Naive thymus-derived CD8-positive, alpha-beta T cell (primary cell): ENCODE measurements at places on chromosomes 1 and 21.

- no peak for DNase-seq
These were observed 17.7 kb downstream of the FCRL3 start for GRCh38 chr1:157682710-157683437.

DNA sequence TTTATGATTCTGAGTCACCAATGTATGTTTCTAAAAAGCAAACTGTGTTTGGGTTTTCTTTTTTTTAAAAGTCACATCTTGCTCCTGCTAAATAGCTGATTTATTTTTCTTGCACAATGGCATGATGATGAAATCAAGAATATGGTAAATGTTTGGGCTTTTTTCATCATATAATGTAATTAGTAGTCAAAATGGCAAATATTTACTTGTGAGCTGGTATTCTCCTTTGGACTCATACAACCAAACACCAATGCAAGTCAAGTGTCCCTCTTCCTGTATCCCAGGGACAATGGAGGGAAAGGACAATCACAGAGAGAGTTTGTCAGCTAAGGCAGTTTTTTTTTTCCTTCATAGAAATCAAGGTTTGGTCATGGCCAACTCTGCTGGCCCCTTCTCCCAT, 94.6 kb upstream of the RALGPS2 start:
- no peak for DNase-seq

GRCh38 chr1:59521456-59521855, 224.6 kb downstream of the FGGY start:
- no peak for DNase-seq

- peak; percentile 91 for DNase-seq
These were observed 5.3 kb upstream of the CCDC27 start for GRCh38 chr1:3746830-3747521.

GRCh38 chr1:83794384-83794783, 204.5 kb downstream of the TTLL7 start:
- DNase-seq = no peak

DNA sequence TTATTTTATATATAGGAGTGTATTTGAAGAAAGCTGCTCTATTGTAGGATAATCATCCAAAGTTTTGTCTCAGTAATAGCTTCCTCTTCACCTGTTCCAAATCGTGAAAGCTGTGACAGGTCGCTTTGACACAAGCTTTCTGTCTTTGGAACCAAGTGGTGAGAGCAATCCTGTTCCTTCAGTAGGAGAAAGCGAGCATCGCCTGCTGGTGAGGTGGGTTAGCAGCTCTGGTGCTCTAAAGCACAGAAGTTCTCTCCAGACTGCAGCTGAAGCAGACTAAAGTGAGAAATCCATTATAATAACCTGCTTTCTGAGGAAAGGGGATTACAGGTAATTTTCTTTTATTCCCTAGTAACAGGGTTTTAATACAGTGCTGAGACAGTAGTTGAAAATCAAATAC, 803.8 kb downstream of the ADGRL2 start:
- no peak for DNase-seq

- DNase-seq = no peak
These were observed 20.7 kb upstream of the LGALS8 start for GRCh38 chr1:236502972-236503639.

- no peak for DNase-seq
These were observed 10.9 kb upstream of the BLACAT1 start for GRCh38 chr1:205466595-205467220.

DNA sequence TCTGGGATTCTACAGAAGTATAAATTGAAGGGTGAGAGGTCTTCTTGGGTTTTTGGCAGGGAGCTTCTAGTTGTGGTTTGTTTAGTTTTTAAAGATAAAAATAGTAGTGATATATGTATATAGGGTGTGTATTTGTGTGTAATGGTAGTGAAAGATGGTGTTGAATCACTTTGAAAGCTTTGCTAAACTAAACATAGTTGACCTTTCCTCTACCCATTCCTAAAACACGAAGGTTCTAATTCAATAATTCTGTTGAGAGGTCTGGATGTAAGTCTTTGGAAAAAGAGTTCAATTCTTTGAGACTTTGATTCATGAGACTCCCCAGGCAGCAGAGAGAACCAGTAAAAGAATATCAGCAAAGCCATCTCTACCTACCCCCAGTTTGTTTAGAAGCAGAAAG, 247.9 kb upstream of the DUSP10 start:
- DNase-seq = no peak

DNA sequence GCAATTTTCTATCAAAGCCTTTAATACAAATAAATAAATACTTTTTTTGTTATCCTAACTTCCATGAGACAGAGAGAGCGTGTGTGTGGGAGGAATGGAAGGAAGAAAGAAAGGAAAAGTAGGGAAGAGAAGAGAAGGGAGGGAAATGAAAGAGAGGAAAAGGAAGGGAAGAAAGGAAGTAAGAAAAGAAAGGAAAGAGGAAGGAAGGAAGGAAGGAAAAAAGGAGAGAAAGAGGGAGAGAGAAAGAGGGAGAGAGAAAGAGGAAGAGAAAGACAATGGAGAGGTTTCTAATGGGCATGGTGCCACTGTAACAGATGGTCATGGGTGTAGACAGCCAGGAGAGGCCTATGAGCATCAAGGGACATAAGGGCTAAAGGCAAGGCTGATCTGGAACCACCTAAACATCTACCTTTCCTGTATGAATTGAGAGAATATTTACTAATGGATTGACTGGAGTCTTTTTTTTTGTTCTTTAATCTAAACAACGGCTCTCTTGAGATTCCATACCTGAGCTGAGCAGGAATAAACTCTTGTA, 234.9 kb downstream of the PTPRC start:
- DNase-seq = no peak

DNA sequence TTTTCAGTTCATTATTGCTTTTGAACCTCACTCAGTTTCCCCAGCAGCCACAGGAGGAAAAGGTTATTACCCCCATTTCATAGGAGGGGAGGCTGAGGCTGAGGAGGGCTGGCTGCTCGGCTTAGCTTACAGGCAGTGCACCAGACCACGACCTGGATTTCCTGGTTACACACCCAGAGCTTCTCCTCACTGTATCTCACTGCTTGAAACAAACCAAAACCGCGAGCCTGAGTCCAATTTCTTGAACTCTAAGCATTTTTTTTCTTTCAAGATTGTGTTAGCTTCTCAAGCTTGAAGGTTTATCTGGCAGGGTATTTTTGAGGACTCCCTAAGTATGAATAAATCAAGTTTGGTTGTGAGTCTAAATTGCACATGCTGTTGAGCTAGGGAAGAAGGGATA, 188.9 kb upstream of the EDN2 start:
- peak; percentile 79 for DNase-seq

GRCh38 chr1:208131621-208132286, 112.4 kb downstream of the PLXNA2 start:
- no peak for DNase-seq

DNA sequence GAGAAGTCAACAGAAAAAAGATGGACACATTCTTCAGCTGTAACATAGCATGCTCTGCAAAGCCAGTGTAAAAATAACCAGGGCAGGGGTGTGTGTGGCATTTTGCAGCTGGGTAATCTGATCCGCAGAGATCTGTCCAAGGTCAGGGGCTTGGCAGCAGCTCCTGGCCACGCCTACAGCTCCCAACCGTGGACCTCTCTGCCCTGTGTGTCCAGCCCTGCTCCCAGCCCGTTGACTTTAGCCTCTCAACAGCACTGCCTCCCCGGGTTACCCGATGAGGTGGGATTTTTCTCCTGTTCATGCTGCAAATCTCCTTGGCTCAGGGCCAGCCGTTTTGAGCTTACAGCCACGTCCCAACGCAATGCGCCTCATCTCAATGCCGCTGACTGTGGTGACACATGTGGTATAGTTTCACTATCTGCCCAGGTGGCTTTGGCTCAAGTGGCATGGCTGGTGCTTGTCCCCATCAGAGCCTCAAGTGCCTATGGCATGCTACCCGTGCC, 68.1 kb downstream of the VWA5B1 start:
- no peak for DNase-seq

DNA sequence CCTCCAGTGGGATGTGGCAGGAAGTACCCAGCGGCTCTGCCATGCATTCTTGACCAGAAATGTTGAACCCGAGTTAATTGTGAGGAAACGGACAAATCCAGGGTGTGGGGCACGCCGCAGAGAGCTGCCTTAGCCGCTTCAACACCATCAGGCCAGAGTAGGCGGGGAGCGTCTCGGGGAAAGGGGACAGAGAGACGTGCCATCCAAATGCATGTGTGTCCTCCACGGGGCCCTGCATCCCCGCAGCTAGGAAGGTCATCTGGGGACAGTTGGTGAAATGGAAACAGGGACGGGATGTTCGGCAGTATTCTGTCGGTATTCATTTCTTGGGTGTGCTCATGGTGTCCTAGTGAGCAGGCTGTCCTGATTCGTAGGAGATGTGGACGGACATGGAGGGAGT, 59.1 kb upstream of the TRAPPC10 start:
- DNase-seq = no peak

GRCh38 chr1:36653850-36654249, 171.1 kb upstream of the CSF3R start:
- DNase-seq = no peak

DNA sequence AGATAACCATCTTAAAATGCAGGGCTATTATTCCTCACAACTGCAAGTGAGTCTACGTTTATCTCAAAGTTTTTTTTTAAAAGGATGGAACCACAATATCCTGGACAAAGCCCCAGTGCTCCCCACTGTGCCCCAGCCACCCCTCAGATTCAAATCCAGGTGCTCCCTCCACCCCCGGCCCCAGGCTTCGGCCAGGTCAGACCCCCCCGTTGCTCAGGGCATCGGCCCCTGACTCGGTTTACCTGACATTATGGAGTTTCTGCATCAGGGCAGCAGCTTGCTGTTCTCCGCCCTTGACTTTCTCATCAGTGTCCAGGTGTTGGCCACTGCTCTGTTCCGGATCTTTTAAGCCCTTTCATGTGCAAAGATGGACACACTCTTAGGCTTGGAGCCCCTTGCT, 72.9 kb downstream of the SCCPDH start:
- no peak for DNase-seq

GRCh38 chr1:109963864-109964263, 20.7 kb upstream of the AHCYL1 start:
- no peak for DNase-seq

GRCh38 chr1:22418933-22419382, 32.7 kb upstream of the ZBTB40 start:
- DNase-seq = no peak

DNA sequence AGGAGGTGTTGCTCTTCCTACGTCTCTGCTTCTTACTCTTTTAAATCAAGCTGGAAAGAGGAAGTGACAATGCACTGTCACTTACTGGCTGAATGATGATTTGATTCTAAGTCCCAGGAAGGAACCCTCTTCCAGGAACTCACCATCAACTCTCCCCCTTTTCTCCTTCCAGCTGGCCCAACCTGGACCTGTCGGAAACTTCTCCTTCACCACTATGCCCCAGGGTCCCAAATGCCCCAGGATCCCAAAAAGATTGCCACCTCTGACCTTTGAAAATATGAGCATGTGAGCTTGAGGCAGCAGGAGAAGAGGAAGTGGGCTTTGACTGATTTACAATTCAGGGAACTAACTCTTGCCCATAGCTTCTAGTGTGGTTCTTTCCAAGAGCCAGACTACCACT, 5.3 kb upstream of the ADAMTS5 start:
- DNase-seq = no peak

DNA sequence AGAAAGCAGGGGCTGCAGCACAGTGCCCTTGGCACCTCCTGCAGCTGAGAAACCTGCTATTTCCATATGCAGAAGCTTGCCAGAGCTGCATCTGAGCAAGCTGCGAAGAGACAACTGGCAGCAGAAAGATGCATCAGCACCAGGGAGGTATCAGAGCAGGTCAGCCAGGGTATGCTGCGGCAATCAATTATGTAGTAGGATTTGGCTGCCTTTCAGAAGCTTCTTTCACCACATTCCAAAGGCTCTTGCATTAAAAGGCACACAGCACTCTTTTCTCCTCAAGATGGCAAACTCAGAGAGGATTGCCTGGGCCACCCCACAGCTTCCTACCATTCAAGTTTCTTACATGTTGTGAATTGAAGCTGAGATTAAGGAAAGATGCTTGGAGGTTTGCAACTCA, 47.6 kb upstream of the RAP1A start:
- DNase-seq = no peak

DNA sequence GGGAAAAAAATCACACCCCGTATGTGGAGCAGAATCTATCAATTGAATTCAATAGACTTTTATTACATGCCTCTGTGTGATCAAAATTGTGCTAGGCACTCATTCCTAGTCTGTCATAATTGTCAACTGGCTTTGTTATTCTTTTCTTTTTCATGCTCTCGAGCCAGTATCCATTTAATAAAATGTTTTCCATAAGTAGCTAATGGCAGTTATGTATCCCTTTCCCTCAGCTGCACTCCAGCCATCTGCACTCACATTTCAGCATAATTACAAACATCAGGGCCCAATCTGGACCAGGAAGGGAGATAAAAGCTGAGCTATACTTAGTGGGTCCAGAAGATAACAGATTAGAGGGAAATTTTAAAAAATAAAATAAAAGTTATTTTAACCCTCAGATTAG, 15.9 kb downstream of the RGS5 start:
- no peak for DNase-seq

DNA sequence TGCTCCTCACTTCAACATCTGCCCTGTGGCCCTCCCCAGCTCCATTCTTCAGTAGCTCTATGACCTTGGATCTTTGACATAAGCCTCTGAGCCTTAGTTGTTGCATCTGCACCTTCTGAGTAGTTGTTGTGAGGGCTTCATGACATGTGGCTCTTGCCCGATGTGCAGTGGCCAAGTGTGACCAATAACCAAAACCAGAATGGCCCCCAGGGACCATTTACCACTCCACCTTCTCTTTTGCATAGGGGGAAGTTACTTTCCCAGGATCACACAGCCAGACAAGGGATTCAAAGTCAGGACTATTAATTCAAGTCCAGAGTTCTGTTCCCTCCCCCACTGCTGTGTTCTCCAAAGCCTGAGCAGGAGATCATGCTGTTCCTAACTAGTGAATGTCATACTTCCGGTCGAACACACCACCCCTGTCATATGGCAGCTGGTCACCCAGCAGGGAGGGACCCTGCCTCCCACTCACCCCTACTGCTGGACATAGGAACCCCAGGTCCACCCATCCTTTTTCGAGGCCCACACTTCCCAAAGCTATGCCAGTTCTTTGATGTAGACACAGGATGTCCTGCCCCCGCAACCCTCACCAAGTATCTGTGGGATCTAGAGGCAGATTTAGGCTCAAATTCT, 4.0 kb downstream of the FGR start:
- no peak for DNase-seq

DNA sequence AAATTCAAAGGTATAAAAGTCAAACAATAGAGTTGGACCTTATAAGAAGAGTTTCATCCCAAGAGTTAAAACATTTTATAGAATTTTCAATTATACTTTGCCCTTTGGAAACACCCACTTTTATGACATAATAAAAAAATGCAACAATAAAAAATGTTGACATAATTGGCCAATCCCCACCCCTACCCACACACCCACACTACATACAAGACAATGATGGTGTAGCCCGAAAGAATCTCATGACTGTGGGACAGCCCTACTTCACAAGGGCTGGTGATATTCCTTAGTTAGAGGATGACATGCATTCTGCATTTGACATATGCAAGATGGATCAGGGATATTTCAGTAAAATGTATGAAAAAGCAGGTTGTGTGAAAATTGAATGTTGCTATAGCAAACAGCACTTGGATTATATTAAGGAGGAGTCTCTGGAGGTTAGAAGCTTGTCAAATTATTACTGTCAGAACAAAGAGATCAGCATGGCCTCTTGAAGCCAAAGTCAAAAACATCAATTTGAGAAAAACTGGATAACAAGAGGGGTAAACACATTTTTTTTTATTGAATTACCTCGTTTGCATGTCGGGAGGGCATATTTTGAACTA, 133.0 kb upstream of the SAMSN1 start:
- no peak for DNase-seq

- DNase-seq = no peak
These were observed 42.7 kb downstream of the SGIP1 start for GRCh38 chr1:66576645-66577044.
